Heart left ventricle (tissue), 16 donors: ENCODE measurements at places on chromosomes 6 and 20. TPM values are rescaled to one million over a fixed set of nuclear protein-coding genes. Genes with fewer than 3 reads are reported as not detected.

The PHF1 gene
- total RNA-seq: 45.5 TPM

The IL17F gene
- not detected for total RNA-seq

The SIRPB2 gene
- 0.74 TPM for total RNA-seq

The RCAN2 gene
- total RNA-seq: 315 TPM

The RIN2 gene
- 64.5 TPM for total RNA-seq

The OR2B6 gene
- not detected for total RNA-seq

The CCN2 gene
- total RNA-seq: 39.0 TPM

The SH3BGRL2 gene
- total RNA-seq: 14.1 TPM
